ENCODE measurements at places on chromosomes 1 and 21.

DNA sequence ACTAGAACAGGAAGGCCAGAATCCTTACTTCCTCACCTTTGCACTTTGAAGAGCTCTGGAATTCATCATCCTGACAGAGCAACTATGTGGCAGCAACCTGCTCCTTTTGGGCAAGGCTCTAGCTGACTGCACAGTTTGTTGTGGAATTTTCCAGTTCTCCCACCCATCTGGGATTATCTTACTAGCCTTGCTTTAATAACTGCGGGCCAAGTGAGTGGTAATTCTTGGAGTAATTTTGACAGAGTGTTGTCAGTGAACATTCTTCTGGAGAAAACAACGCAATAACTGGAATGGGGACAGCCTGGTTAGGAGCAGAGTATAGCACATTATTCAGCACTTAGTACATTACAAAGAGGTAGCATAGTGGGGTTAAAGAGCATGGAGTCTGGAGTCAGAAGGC lies 75.3 kb downstream of the NTMT2 start:
- no peak for DNase-seq

- no peak for DNase-seq
These were observed 4.3 kb downstream of the FAM89A start for GRCh38 chr1:231035799-231036198.

- DNase-seq: no peak
These were observed 97.5 kb upstream of the KCNJ6 start for GRCh38 chr21:38013741-38014140.

DNA sequence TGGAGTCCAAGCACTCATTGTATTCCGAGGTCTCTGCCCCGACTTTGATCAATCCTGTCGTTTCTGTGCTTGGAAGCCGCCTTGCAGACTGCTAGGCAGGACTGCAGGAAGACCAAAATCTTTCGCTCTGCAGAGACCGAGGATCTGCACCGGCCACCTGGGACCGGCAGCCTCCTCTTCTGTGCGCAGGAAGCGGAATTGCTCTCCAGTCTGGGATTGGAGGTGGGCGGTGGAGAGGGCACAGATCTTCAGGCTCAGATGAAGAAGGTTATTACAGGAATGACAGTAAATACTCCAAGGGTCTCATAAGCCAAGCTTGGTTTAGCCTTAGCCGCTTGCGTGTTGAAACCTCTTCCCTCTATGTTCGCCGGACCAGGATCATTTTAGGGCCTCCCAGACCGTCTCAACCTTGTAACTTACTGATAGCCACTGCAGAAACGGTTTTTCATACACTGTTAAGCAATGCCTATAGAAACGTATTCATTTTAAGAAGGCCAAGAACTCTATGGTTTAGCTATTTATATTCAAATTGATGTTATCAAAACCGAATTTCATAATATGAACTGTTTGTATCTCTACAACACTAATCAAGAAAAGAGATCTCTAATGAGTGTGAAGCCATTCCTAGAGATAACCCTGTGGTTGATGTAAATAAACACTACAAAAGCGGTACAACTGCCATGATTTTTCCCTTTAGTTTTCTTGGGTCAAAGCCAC lies 1.1 kb downstream of the MIA3 start:
- DNase-seq: peak; percentile 14

GRCh38 chr1:113303267-113303666 lies 87.0 kb upstream of the MAGI3 start:
- DNase-seq: no peak

- no peak for DNase-seq
These were observed 33.4 kb downstream of the ATP2B4 start for GRCh38 chr1:203660069-203660468.

- DNase-seq: no peak
These were observed 56.8 kb downstream of the NDUFS5 start for GRCh38 chr1:39082811-39083576.

- DNase-seq: no peak
These were observed 15.7 kb downstream of the GPR157 start for GRCh38 chr1:9112961-9113880.

DNA sequence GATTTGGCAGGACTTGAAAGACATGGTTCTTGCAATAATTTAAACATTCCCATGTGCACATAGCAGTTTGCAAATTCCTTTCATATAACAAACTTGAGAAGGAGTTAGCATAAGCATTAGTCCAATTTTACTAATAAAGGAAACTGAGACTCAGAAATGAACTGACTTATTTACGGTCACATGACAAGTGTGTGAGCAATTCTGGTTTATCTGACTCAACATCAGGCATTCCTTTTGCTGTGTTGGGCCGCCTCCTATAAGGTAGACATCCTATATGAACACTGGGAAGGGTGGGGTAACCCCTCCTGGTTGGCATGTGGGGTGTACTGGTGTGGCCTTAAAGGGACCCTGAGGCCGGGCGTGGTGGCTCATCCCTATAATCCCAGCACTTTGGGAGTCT lies 8.5 kb upstream of the CPT2 start:
- DNase-seq: no peak

- no peak for DNase-seq
These were observed 90.4 kb downstream of the APP start for GRCh38 chr21:26080211-26080610.

GRCh38 chr1:245079021-245079609 lies 75.7 kb upstream of the KIF26B start:
- DNase-seq: no peak

- no peak for DNase-seq
These were observed 42.7 kb upstream of the RGS2 start for GRCh38 chr1:192766009-192766625.

DNA sequence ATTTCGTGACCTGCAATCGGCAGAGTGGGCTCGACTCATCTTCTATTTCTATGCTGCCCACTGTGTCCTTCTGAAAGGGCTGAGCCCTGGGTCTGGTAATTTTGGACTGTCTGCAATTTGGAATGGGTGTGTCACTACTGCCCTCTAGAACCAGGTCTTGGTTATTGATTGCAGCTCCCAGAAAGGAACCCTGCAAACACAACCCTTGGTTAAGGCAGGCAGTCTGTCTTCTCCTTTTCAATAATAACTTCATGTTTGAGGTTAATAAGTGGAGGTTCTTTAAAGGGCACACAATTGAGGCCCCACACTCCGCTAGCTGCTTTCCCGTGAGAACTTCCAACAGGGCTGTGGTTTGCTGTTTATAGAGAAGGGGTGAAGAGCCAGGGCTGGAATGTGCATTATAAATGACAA lies 79.9 kb upstream of the LYST start:
- no peak for DNase-seq

DNA sequence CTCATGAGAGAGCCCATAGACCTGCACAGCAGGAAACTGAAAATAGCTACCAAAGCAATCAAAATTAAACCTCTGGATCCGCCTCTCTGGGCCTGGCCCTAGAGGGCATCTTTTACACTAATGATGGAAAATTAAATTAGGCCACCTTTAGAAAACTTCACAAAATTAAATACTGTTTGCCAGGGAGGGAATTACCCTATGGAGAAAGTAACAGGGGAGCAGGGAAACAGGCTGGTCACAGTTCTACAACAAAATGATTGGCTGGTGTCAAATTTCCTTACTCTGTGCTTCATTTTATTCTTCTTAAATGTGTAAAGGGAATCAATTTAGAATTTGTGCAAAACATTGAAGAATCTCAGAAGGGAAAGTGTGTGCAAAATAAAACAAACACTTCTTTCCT lies 62.4 kb downstream of the SPATA46 start:
- DNase-seq: no peak

DNA sequence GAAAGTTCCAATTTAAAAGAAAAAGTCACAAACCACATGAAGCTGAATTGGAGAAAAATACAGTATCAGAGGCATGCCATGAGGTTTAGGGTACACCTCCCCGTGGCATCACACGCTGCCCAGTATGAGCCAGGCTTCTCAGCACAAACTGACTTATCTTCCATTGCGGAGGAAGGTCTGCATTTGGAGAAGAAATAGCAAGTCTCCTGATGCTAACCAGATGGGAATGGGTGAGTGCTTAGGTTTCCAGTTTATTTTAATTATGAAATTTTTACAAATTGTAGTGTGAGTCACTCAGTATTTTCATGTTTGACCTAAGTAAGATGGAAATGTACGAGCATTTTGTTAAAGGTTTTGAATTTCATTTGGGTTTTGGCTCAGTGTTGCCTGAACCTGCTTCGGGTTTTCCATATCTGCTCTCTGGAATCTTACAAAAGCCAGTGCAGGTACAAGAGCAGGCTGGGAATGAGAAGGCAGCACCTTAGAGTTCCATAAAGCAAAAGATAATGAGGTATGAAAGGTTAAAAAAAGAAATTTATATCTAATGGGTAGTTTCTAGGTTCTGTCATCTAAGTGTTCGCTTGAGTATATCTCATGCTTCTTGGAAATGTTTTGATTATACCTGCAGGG lies 213.9 kb downstream of the PATJ start:
- no peak for DNase-seq

DNA sequence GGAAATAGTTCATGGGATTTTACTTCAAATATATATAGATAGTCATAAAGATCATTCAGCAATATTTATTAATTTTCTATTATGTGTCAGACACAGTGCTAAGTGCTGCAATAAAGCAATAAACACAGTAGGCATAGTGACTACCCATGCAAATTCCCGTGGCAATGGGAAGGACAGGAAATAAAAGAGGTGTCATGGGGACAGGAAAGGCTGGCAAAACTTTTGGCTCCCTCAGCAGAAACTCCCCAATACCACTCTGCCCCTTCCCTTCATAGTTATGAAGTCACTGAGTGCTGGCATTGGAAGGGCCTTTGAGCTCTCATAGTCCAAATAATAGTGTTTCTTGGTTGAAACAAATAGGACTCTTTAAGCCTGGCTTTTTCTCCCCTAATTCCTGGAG lies 104.4 kb upstream of the DPT start:
- DNase-seq: no peak
